Stimulated activated CD8-positive, alpha-beta memory T cell treated with anti-CD3 and anti-CD28 coated beads, Interleukin-4, amount 100 ng/mL, for 1 hour (primary cell): ENCODE measurements at places on chromosomes 4 and X.

- DNase-seq, result no peak
Observed at GRCh38 chr4:123559955-123560871, 163.6 kb downstream of the SPRY1 start.

DNA sequence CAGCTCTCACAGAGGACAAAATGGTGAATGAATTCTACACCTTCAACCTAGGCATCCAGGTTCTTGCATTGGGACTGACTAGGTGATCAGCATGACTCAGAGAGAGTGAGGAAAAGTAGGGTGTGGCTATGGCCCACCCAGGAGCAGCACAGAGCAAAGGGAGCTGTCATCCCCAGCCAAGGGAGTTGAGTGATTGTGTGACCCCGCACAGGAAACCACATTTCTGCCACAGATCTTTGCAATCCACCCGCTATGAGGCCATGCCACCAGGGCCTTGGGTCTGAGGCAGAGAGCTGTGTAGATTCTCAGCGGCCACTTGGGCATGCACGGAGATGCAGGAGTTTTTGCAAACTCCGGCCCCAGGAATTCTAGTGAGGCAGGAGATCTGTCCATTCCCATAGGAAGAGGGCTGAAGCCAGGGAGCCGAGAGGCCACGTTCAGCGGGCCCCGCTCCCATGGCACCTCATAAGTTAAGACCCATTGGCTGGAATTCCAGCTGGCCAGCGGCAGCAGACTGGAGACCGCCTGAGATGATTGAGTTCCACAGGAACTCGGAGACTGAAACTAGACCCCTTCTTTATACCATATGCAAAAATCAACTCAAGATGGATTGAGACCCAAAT lies 75.9 kb downstream of the NAA11 start:
- DNase-seq, result no peak

DNA sequence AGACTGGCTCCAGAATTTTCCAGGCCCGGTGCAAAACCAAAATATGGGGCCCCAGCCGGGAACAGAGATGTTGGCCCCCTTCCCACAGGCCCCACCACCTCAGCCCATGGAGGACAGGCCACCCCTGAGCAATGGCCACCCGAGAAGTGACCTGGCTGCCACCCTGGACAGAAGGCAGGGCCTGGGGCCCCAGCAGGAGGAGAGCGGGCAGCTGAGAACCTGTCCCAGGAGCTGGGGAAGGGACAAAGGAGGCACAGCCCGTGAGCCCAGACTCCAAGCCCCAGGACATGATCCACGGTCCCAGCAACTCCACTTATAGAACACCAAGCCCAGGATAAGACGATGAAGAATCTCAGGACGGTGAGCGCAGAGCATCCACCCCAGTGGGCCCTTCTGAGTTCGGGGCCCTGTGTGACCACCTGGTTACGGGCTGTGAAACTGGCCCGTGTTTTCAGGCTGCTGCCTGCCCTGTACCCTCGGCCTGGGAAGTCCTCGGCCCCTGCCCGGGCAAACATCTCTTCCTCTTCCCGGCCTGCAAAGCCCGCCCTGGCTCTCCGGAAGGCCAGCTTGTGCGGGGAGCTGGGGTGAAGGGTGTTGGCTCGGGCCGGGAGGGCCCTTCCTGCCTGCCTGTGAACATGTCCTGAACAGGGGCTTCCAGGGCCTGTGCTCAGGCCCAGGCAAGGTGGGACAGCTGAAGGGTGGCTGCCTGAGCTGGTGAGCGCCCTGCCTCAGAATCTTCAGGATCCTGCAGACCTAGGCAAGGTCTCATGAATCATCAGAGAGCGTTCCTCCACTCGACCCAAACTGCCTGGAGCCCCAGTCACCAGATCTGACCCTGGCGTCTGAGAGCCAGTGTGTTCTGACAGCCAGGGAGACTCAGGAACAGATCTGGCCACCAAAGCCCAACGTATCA lies 47.0 kb upstream of the MAN2B2 start:
- DNase-seq, result no peak

DNA sequence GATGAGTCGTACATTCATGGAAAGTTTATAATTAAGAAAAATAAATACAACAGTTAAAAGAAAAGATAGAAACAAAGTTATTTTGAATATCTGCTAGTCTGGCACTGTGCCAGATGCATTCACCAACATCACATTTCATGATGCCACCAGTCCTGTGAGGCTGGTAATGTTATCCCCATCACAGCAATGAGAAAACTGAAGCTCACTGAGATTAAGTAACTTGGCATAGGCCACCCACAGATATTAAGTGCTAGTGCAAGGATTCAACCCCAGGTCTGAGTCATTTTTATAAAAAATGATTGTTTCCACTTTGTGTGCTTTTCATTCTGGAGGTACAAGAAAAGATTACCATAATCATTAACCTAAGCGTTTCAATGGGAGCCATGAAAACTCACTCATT lies 65.0 kb upstream of the IL15 start:
- no peak for DNase-seq
